HFFc6 (cell line): ENCODE measurements at places on chromosomes 11 and 22. TPM values are rescaled to one million over a fixed set of nuclear protein-coding genes. Genes with fewer than 3 reads are reported as not detected.

- peak overlapping the region; percentile 72; the same call in 1 of the 2 replicates for H3K4me3 ChIP-seq
- peak; percentile 51 for DNase-seq
- H3K27ac ChIP-seq: peak overlapping the region; percentile 93
- H3K27me3 ChIP-seq: peaks cover 1% of the 10 kb centered on the region; the same call in 1 of the 2 replicates
- no peaks in the 10 kb centered on the region for H3K36me3 ChIP-seq
These were observed 209.1 kb downstream of the DDX10 start for GRCh38 chr11:108873941-108874340.

DNA sequence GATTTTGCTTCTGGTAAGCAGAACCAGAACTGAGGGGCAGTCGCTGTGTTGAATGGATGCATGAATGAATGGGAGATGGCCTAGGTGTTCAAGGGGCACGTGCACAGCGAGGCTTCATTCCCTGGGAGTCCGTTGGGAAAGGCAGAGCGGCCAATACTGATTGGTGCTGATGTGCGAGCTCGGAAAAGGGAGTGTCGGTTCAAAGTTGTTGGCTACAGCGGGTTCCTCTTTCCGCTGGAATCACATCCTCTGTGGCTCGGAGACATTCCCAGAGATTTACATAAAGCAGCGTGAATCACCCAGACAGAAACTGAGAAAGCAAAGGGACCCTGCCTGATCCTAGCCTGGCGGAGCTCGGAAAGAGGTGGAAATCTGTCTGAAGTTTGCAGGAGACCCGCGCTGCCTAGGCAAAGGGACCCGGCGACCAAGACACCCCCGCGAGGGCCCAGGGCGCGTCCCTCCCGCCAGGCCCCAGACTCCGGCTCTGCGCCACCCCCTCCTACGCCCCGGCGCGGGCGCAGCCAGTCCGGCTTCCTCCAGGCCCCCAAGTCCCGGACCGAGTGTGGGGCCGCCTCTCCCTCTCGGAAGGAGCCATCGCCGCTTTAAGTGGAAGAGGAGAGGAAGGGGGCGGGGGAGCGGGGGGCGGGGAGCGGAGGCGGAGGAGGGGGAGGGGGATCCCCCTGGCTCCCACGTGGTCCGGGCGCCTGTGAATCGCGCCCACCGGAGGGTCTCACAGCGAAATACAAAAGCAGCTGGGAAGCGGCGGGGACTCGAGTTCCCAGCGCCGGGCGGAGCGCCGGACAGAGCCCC lies at the start of gene FJX1:
FJX1 (plus strand) TSS at position 774 of the 810 bp plus-strand sequence. CDS start 177 bp downstream, outside the sequence.
- H3K36me3 ChIP-seq: peaks cover 13% of the 10 kb centered on the region; the same call in 1 of the 2 replicates
- H3K27me3 ChIP-seq: no peaks in the 10 kb centered on the region
- H3K4me3 ChIP-seq: peak within 1 kb of the TSS; percentile 92

GRCh38 chr11:47336595-47336994 lies 15.9 kb downstream of the MYBPC3 start:
- no peak overlapping the region for H3K4me3 ChIP-seq
- H3K36me3 ChIP-seq: no peaks in the 10 kb centered on the region
- peaks cover 10% of the 10 kb centered on the region for H3K27me3 ChIP-seq
- H3K4me1 ChIP-seq: no peaks in the 10 kb centered on the region
- no peak overlapping the region for H3K27ac ChIP-seq
- no peak for DNase-seq

GRCh38 chr11:16027621-16028020 lies 328.7 kb downstream of the SOX6 start:
- no peak overlapping the region for H3K27ac ChIP-seq
- no peaks in the 10 kb centered on the region for H3K36me3 ChIP-seq
- H3K4me3 ChIP-seq: no peak overlapping the region
- H3K4me1 ChIP-seq: peaks cover 12% of the 10 kb centered on the region; the same call in 1 of the 2 replicates
- H3K27me3 ChIP-seq: peaks cover 4% of the 10 kb centered on the region; the same call in 1 of the 2 replicates
- DNase-seq: no peak

DNA sequence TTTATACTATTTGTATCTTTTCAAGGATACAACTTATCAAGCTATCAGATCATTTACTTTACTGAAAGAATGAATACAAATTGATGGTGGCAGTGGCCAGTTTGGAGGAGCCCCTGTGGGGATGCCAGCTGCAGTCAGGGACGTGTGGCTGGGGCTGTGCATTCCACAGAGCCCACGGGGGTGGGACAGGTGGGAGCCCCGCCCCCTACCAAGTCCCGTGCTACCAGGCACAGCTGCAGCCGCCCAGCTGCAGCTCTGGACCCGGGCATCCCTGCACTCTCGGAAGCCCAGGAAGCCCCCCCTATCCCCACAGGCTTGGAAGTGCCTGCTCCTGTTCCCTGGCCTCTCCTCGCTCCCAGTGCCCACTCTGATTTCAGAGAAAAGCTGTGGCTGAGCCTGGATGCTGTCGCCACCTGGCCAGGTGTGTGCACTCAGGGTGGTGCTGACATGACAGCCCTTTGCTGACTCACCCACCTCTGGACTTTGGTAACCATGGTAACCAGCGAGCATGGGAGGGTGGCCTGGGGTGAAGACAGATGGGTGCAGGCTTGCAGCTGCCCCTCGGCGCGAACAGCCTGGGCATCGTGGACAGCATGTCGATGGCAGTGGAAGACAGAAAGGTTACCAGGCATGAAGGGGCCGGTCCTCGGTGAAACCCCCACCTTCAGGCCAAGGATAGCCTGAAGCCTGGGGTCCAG lies 138.1 kb downstream of the SBF2 start:
- peaks cover 34% of the 10 kb centered on the region for H3K36me3 ChIP-seq
- DNase-seq: no peak
- H3K27ac ChIP-seq: no peak overlapping the region
- H3K27me3 ChIP-seq: no peaks in the 10 kb centered on the region
- H3K4me3 ChIP-seq: no peak overlapping the region

DNA sequence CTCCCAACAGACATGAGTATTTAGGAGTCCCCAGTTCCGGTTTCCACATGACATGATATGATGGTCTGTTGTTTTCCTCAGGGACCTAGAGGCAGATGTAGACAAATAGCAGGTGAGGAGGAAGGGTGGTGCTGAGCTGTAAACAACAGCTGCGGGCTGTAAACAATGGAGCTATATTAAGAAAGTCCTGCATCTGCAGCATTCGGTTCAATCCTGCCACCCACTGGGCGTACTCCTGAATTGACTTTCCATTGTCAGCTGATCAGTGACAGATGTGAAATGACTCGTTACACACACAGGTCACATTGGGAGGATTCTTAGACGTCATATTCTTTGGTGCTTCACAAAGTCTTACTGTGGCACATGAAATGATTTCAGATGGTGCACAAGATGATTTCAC lies 26.8 kb upstream of the RAG1 start:
- H3K4me1 ChIP-seq: peaks cover 5% of the 10 kb centered on the region; the same call in 1 of the 2 replicates
- H3K4me3 ChIP-seq: no peak overlapping the region
- DNase-seq: peak; percentile 55
- H3K27ac ChIP-seq: no peak overlapping the region

The SCT gene
- total RNA-seq: not detected in 2 replicates

The MS4A14 gene
- total RNA-seq: not detected in 2 replicates

DNA sequence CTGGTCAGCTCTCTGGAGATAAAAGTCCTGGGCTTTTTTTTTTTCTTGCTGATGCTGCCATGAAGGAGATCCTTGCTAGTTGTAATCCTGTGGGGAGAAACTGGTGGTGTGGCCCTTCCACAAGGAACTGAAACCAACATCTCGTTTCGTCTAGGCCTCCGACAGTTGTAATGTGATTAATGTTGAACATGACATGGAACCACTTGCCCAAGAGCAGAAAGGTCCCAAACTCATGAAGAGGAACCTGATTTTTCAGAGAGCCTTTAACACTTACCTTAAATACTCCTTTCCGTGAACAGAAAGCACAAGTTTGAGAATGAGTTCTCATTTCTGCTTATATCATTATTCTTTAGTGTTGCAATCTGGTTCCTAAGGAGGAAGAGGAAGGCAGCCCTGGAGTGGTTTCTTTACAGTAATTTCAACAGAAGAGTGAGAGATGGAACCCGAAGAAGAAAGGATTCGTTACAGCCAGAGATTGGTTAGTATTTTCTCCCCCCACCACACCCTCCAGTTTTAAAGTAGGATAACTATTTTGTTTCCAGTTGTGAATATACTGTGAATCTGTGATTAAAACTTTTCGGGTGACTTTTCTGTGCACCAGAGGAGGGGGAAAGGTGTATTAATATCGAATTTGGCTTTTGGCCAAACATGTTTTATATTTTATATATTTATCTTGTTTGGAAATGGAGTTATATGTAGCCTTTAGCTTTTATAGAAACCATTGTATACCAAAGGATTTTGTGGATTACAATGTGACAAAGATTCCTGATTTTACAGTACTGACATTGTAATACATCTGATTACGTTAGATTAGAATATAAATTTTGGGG lies 2.0 kb downstream of the KDM2A start:
- peak overlapping the region; percentile 94 for H3K27ac ChIP-seq
- peaks cover 22% of the 10 kb centered on the region for H3K36me3 ChIP-seq
- peak overlapping the region; percentile 98 for H3K4me3 ChIP-seq
- DNase-seq: peak; percentile 10
- H3K4me1 ChIP-seq: peaks cover 22% of the 10 kb centered on the region

The TMPRSS13 gene
- total RNA-seq: not detected in 3 replicates

The RBMXL2 gene
- total RNA-seq: not detected in 3 replicates

The DAGLA gene
- total RNA-seq: 2.4 to 3.6 TPM (median 2.7 TPM) in 3 replicates
